ENCODE measurements at places on chromosomes 13 and 19.
A peak's percentile ranks its signal among the peaks of the same experiment; 100 is the strongest.

- no peak for DNase-seq
Measured at GRCh38 chr13:62595976-62596375, 1180.3 kb upstream of the PCDH20 start.

DNA sequence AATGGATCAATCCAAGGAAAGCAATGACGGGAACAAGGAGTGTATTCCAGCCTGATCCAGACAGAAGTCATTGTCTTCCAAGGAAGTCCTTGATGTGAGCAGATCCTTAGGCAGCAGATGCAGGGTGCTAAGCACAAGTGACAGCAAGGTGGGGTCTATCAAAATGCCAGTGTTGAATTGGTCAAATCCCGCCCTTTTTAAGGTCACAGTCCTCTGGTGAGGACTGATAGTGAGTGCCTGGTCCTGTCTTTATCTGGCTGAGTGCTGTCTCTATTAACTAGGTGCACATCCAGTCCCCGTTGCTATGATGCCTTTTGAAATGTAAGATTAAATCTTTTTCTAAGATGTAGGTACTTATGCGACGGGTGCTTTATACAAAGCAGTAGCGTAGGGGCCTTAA is 1.3 kb upstream of the LAMP1 start:
- no peak for DNase-seq

GRCh38 chr13:21823416-21823815 is 152.5 kb downstream of the FGF9 start:
- no peak for DNase-seq

DNA sequence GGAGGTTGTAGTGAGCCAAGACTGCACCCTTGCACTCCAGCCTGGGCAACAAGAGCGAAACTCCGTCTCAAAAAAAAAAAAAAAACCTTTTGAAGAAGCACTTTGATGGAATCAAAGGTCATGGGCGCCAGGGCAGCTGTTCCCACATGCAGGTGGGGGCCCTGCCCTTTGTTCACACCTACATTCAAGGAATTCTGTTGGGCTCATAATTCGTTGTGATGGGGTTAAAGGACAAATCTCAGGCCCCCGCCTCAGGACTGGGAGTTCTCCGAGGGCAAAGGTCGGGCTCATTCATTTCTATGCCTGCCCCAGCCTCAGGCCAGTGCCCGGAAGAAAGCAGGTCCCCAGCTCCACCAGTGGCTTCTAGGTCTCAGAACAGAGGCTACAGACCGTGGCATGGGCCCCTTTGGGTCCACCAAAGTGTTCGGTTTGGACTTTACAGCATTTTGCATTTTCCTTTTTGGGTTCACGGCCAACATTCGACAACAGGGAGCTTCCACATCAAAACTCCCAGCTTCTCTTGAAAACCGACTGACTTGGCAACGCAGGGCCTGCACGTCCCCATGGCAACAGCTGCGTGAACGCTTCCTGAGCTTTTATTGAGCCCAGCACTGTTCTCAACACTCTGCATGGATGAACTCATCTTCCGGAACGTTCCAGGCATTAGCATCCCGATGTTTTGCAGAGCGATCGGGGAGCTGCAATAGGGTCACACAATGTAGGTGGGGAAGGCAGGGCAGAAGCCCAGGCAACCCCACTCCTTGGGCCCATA is 10.1 kb upstream of the GTF2F1 start:
- DNase-seq, result peak; percentile 37

GRCh38 chr13:70644052-70644451 is 535.8 kb upstream of the KLHL1 start:
- no peak for DNase-seq

- DNase-seq, result no peak
Measured at GRCh38 chr19:40133491-40133890, 42.7 kb upstream of the ZNF780A start.

DNA sequence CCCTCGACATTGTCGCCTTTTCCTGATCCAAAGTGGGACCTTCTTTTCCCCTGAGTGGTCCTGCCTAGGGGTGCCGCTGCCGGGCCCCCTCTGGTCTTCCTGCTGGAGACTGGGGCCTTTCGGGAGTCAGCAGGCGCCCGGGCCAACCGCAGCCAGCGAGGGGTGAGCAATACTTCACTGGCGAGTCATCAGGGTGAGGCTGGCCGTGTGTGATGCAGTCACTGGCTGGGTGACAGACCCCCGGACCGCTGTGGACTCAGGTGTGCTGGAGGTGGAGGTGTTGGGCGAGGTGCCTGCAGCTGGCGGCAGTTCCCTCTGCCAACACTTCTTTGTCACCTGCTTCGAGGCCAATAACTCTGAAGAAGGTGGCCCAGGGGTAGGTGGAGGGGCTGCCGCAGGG is 1.5 kb upstream of the CGB5 start:
- no peak for DNase-seq

GRCh38 chr13:36919171-36919832 is 736 bp downstream of the SMAD9 start:
- DNase-seq, result no peak

DNA sequence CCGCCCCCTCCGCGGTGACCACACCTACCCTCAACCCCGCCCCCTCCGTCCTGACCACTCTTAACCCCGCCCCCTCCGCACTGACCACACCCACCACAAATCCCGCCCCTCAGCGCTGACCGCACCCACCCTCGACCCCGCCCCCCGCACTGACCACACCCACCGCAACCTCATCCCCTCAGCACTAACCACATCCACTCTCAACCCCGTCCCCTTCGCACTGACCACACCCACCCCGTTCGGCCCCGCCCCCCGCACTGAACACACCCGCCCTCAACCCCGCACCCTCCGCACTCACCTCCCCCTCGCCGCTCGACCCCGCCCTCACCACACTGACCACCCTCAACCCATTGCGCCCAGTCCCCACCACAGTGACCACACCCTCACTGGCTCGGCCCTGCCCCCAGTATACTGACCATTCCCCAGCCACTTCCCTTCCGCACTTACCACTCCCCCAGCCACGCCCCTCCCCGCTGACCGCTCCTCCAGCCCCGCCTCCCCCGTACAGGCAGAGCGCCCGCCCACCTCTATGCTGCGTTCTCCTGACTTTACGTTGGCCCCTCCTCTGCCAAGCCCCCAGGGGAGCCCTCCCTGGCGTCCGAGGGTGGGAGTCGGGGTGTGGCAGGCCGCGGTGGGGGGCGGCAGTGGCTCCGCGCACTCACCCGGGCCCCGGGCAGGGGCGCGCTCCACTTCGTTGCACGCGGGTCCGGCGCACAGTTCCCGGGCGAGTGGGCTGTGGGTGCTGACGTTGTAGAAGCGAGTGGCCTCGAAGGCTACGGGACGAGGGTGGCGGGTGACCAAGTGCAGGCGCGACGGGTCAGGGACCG is 8.4 kb downstream of the F2RL3 start:
- DNase-seq, result peak; percentile 68

DNA sequence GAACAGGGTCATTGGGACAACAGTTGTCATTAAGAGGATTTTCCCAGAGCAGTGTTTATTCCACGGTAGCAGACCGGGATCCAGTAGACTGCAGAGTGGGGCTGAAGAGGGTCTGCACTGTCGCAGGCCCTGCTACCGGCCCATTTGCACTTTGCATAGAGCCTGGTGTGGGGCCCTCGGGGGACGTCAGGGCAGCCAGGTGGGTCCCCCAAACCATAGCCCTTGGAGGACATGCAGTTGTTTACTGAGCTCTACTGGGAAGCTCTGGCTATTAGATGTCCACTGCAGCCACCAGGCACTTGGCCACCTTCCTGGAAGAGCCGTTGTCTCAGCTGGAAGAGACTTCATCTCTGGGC is 45.8 kb downstream of the SLC7A9 start:
- DNase-seq, result no peak

DNA sequence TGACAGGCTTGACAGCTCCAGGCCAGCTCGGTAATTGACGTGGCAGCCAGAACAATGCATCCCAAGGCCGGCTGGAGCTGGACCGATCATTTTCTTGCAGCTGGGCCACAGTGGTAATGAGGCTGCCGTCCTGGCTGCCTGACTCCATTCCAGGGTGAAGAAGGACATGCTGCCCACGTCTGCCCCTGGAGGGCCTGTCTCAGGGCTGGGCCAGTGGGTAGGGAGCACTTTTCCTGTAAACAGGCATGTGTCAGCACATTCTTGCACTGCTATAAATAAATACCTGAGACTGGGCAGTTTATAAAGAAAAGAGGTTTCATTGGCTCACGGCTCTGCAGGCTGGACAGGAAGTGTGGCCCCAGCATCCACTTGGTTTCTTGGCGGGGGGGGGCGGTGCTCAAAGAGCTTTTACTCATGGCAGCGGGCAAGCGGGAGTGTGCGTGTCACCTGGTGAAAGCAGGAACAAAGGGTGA is 38.1 kb upstream of the KCTD15 start:
- no peak for DNase-seq

DNA sequence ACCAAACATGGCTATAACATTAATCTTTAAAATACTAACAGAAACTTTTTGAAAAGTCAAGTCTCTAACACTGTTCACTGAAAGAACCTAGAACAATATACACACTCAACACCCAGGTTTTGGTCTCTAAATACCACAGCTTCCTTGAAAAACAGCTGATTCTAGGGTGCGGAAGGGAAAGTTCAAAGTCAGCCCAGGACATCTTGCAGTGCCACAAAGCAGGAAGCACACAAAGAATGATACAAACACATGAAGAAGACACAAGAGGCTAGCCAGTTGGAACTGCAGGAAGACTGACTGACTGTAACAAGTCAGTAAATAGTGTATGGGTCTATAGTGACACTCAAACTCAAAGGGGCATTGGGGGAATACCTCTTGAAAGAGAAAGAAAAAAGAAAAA is 4.6 kb downstream of the DEDD2 start:
- DNase-seq, result no peak

- no peak for DNase-seq
Measured at GRCh38 chr13:30744681-30745077, 9.3 kb downstream of the ALOX5AP start.

GRCh38 chr13:21175656-21176214 is 617 bp downstream of the SKA3 start:
- no peak for DNase-seq

DNA sequence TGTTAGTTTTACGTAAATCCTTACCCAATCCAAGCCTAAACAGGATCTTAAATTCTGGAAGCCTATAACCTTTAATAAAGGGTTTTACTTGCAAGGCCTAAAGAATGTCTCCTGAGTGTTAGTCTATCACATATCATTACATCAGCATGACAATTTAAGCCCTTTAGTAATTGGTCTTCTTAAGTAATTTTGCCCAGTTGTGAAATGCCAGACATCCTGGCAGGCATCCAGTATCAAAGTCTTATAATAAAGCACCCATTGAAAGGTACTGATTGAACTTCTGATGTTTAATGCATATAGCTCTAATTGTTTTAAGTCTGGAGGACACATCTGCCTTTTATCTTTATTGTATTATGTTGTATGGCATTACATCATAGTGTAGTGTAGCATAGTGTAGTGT is 1078.9 kb downstream of the SLITRK1 start:
- no peak for DNase-seq

DNA sequence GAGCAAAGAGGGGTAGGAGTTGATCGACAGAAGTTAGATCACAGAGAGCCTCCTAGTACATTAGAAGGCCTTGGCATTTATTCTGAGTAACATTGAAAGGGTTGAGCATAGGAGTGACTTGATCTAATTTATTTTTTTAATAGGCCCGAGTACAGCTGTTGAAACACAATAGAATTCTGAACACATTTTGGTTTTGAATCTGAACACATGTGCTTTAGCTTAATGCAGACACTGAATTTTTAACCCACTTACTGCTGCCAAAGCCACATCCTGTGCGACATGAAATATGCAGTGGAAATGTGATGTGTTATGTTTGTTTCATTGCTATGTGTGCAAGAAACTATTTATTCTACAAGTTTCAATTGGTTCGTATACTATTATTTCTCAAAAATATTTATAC is 1505.9 kb downstream of the PCDH9 start:
- no peak for DNase-seq
